ENCODE measurements at places on chromosomes 7 and 10.

DNA sequence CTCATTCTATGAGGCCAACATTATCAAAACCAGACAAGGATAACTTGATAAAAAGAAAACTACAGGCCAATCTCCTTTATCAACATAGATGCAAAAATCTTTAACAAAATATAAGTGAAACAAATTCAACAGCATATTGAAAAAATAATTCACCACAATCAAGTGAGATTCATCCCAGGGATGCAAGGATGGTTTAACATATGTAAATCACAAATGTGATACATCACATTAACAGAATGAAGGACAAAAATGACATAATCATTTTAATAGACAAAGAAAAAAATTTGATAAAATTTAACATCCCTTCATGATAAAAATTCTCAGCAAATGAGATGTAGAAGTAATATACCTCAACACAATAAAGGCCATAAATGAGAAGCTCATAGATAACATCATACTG is 53.8 kb downstream of the TCAF1 start:
- no peak for DNase-seq

- DNase-seq = no peak
These were observed 630.8 kb downstream of the SUGCT start for GRCh38 chr7:40765639-40766038.

- DNase-seq = no peak
These were observed 1.5 kb upstream of the OAT start for GRCh38 chr10:124420254-124420653.

DNA sequence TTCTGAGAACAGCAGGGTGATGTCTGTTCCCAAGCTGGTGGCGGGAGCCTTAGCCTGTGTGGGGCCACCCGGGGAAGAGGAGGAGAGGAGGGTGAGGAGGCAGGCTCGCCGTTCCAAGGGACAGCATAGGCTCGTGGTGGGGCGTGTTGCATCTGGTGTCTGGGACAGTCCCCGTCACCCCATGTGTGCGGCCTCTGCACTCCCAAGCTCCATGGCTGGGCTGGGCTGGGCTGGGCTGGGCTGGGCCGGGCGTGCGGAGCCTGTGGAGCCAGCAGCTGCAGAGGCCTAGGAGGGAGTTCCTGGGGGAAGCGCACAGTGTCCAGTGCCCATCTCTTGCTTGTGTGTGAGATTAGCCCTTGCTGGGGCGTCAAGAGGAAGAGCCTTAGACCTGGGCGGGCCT is 20.9 kb upstream of the TTYH3 start:
- no peak for DNase-seq

GRCh38 chr7:151387161-151388006 is 22.5 kb downstream of the WDR86 start:
- no peak for DNase-seq

GRCh38 chr7:151814400-151815009 is 62.4 kb downstream of the PRKAG2 start:
- no peak for DNase-seq

GRCh38 chr10:102652170-102652916 is 8.1 kb downstream of the TRIM8 start:
- DNase-seq = no peak

- DNase-seq = no peak
These were observed 14.7 kb upstream of the FAM171A1 start for GRCh38 chr10:15385552-15386455.

GRCh38 chr7:26440233-26441001 is 148.8 kb downstream of the SNX10 start:
- peak; percentile 82 for DNase-seq

DNA sequence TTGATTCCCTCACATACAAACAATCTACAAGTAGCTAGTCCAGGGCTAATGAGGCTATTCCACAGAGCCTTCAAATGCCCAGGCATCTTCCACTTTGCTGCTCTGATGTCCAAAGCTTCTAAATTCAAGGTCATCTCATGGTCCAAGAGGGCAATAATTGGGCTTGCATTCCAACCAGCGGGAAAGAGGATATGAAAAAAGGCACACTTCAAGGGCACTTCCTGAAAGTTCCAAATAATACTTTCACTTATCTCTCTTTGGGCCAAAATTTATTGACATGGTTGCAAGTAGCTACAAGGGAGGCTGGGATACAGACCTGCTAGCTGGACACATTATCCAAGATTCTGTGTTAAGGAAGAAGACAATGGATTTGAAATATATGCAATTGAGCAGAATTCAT is 25.2 kb upstream of the APBB1IP start:
- no peak for DNase-seq

DNA sequence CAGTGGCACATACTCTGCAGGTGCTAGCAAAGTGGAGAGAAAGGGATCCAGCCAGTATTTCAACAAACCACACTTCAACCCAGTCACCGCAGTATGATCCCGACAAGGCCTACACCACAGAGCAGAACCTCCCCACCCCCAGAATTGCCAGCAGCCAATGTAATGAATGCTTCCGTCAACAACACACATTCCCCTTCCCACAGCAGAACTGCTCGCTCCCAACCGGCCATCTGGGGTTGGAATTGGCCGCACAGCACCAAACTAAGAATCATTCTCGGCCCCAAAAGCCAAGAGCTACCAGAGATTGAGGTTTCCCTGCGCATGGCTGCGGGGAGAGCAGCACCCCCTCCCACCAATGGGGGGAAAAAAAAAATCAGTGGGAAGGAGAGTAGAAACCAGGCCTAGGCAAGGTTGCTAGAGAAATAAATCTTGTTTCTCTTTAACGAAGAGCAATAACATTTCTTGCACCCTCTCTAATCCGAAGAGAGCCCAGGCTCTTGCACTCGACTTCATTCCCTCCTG is 1.1 kb downstream of the WASL start:
- peak; percentile 32 for DNase-seq

- DNase-seq = no peak
These were observed 10.6 kb upstream of the MAGI2 start for GRCh38 chr7:79464051-79464450.

DNA sequence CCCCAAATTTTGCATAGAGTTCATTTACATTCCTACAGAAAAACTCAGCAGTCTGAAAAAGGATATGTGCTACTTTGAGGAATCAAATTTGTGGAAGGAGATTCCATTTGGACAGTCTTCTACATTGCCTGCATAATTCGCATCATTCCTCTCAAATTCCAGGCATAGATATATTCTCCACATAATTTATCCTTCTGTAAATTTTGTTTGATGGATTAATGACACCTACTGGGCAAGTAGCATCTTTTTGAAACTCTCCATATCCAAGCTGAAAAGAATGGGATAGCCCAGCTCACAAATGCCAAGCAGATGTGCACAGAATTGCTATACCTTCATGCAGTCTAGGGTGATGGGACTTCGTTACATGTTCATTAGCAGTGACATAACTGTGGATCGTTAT is 515.3 kb downstream of the AUTS2 start:
- no peak for DNase-seq

DNA sequence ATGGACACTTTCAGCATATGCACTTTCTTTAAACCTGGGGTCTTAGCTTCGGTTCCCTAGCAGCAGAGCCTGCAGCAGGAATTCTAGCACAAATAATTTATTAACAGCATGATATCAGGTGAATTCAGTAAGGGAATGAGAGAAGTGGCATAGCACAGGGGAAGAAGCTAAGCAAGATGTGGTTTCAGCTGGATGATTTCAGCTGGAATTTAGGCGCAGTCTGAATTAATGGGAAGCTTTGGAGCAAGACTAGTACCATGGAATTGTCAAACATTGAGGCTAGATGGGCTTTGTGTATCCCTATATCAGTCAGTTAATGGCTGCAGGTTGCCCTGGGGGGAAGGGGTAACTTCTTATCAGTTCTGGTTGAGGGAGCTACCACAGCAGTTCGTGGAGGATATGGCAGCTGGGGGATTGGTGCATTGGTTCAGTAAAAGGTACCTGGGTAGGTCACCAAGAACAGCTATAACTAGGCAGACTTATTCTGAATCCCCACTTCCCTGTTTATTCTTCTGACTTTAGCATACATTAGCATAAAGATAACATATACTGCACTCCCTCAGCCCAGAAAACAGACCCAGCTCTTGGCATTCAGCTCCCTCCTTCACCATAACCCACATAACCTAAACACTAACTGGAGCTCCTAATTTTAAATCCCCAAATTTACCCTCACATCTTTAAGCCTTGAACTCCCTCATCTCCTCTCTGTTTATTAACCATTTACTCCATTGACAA is 46.8 kb upstream of the NAMPT start:
- no peak for DNase-seq

DNA sequence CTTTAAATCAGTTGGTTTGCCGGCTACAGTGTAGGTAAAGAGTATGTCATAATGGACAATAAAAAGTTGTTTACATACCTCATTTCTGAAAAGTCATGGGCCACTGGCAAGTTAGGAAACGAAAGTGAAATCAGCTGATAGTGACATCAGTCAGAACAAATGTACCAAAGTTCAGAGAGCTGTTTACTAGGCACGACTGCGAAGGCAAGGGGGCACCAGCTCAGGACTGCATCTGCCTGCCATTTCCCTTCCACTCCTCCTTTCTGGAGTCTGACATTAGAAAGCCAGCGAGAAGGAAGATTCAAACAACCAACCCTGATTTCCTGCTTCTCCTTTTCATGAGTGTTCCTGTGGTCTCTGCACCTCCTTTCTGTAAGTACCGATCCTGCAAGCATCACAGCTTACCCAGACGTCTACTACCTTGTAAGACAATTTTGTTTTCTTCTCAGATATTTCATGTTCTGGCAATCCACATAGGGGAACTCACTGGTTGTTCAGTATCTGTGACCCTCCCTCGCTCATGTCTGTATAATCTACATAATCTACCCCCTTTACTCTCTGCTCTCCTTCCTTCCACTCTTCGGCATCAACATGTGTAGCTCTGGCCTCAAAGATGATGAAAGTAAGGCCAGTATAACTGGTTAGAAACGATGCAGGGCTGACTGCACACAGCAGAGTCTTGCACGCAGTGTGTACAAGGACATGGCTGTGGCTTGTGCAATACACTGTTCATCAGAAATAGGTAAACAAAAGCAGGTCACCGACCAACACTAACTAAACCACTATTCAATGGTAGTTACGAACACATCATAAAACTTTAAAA is at the start of gene TMEM140:
TMEM140 (plus strand) TSS at position 174 of the 823 bp plus-strand sequence. CDS start 16,370 bp downstream, outside the sequence.
- DNase-seq = no peak

DNA sequence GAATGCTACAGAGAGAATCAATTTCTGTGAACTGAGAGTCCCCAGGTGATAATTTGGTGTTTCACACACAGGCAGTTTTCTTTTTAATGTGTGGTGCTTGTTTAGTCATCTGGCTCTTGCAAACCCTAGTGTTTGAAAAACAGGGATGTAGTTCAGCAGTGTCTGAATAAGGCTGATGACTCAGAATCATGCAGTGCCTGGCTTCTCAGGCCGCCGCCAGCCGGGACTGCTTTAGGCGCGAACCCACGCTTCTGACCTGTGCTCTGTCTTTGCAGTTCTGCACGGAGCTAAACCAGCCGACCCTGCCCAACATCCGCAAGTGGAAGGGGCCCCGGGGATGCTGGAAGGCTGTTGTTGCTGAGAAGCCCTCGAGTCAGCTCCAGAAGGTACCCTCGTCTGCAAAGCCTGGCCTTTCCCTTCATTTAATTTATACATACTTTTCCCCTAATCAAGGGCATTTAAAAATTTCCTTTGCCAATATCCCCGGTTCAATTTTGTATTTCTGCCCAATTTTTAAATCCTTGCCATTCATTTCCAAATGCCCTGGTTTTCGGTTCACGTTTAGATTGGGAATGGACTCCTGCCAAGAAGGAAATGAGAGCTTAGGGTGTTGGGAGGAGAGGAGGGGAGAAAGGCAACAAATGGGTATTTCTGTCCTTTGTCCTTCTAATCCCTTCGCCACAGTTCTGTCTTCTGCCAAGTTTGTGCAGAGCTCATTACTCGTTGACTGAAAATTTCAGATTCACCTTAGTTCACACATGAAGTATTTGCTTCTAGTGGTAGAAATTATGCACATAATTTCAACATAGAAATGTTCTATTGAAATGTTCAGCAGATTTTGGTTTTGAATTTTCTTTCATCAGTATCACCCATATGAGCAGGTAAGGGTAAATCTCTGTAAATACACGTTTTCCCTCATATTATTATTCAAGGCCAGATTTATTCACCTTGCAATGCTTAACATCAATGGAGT is 108.5 kb upstream of the ANLN start:
- peak; percentile 44 for DNase-seq

- DNase-seq = no peak
These were observed 5.5 kb downstream of the TACC2 start for GRCh38 chr10:121994429-121994941.

DNA sequence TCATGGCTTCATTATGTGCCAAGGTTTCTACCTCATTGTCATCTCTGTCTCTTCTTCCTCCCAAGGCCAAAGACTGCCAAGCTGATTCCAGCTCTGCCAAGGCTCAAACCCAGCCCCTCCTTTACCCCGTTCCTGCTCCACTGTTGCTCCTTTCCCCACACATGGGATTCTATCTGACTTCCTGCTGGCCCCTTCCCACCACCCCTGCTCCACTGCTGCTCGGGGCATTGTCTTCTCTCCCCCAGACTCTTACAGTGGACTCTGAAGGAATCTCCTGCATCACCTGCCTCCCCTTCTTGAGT is 86.3 kb downstream of the COBL start:
- no peak for DNase-seq

GRCh38 chr10:24463611-24464426 is 254.9 kb downstream of the KIAA1217 start:
- DNase-seq = no peak

DNA sequence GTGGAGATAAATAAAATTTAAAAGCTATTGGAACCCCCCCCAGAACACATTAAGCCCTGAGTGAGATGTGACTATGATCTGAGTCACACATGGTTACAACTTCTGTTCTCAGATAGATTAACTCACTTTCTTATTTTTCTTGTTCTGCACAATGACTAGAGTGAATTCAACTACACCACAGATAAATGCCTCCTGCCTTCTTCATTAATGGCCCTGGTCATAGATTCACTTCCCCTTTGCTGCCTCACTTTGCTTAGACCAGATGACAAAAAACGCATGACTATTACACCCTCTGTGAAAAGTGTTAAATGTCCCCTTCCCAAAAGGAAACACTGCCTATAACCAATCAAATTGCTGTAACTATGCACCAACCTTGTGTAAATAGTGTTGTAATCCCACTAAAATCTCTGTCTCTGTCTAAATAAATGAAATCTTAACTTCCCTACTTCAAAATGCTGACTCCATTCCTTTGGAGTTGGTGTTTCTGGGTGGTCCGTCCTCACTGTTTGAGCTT is 49.4 kb downstream of the AKR1D1 start:
- no peak for DNase-seq

- DNase-seq = no peak
These were observed 214.4 kb downstream of the FAM107B start for GRCh38 chr10:14560274-14560673.

DNA sequence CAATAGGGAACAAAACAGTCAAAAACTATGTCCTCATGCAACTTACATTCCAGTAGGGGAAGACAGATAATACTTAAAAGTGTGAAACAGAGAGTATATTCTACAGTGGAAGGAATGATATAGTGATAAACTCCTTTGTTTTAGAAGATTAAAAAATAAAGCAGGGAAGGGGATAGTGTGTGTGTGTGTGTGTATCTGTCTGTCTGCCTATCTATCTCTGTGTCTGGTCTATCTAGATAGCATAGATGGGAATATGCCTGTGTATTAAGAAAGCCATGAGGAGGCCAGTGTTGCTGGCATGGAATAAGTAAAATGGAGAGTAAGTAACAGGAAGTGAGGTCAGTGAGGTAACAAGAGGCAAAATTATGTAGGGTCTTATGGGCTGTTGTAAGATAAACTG is 42.2 kb downstream of the EXOC6 start:
- DNase-seq = no peak
